Right lung (tissue), 10 donors: ENCODE measurements at places on chromosomes 4 and X. TPM values are rescaled to one million over a fixed set of nuclear protein-coding genes. Genes with fewer than 3 reads are reported as not detected.
A peak's percentile ranks its signal among the peaks of the same experiment; 100 is the strongest.

The USP17L30 gene
- polyA plus RNA-seq: not detected

The NEUROG2 gene
- not detected for polyA plus RNA-seq

The SPANXD gene
- polyA plus RNA-seq: not detected

The SLIT2 gene
- polyA plus RNA-seq: 154 TPM

The NBDY gene
- 74.0 TPM for polyA plus RNA-seq

The EVC2 gene
- 9.4 TPM for polyA plus RNA-seq

The SOWAHD gene
- 0.40 TPM for polyA plus RNA-seq

The MTNR1A gene
- polyA plus RNA-seq: not detected

The LONRF3 gene
- 2.4 TPM for polyA plus RNA-seq

The TRPC5OS gene
- not detected for polyA plus RNA-seq

The RHOXF2B gene
- polyA plus RNA-seq: not detected

The PDLIM3 gene
- polyA plus RNA-seq: 19.1 TPM

The FGFBP1 gene
- polyA plus RNA-seq: not detected

The AFAP1 gene
- polyA plus RNA-seq: 20.4 TPM

The PPARGC1A gene
- polyA plus RNA-seq: 5.6 TPM

The PALLD gene
- 90.3 TPM for polyA plus RNA-seq

The PWWP3B gene
- 2.6 TPM for polyA plus RNA-seq

- DNase-seq: no peak
Observed at GRCh38 chr4:7620814-7621176, 186.1 kb upstream of the PSAPL1 start.

GRCh38 chrX:15739886-15740285, 1.8 kb downstream of the CA5B start:
- DNase-seq: no peak

GRCh38 chr4:114811564-114812301, 213.1 kb downstream of the UGT8 start:
- peak; percentile 23 for DNase-seq

DNA sequence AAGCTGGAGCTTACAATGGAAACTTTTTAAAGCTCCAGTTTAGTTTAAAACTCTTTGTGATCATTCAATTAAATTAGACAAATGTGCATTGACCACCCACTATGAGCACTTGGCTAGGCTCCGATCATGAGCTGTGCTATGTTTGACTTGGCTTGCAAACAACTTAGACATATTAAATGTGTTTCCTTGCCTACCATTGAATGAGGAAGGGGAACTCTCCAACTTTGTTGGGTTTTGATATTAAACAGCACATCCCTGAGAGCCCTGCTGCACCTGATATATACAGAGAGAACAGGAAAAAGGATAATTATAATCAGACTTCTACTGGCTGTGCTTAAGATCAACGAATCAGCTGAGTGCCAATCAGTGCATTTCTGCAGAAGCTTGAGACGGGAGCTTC, 71.4 kb upstream of the ADGRL3 start:
- DNase-seq: no peak

GRCh38 chr4:53844551-53844950, 219.9 kb downstream of the CHIC2 start:
- DNase-seq: no peak

DNA sequence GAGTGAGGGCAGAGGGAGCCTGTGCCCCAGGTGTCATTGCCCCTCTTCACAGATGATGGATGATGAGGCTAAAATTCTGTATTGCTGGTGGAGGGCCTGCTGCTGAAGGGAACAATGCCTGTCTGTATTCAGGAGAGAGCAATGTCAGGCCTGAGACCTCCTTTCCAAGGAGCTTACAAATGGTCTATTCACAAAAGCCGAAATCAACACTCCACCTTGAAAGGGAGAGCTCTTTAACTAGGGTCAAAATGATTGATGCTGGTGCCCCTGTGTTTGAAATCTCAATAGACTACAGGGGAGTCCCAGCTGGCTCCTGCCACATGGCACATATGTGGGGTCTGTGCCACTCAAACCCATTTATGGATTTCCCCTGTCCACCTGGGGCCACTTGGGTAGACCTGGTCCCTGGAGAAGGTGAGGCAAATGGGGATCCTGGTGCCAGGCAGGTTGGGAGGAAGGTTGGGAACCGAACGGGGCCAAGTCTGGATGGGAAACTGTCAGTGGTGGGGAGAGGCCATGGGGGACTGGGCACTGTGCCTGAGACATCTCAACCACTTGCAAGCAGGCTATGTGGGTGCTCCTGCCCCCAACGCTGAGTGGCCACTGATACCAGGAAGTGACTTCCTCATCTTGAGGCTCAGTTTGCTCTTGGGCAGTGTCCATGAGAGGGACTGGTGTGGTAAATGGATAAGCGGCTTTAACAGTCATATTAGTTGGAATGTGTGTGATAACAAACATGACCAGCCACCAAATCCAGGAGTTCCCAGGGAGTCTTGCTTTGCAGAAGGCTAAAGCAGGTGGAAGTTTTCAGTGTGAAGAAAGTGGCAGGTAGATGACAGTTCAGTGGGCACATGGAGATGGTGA, 223.8 kb upstream of the PSAPL1 start:
- no peak for DNase-seq

GRCh38 chr4:156584100-156584499, 387.5 kb downstream of the PDGFC start:
- DNase-seq: no peak

DNA sequence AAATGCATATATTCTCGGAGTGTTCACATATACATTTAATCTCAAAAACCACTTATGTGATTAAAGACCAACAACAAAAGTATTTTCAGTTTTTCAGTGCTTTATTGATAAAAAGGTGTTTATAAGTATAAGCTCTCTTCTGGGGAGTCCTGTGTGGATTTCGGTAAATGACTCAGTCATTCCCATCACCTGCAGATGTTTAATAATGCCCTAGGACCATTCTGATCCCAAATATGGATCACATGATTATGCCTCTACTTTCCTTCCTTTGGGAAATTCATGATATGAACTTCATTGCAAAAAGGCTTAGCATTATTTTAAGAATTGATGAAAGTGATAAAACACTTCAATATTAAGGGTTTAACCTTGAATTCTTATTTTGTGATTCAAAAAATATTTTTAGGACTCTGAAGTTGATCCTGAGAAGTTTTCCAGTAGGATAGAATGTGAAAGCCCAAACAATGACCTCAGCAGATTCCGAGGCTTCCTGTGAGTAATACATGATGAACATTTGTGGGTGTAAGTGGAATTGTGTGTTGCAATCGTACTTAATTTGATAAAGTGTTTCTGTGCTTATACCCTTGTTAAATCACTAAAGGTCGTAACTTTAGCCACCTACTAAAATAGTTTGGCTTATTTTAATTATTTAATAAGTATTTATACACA, 40.2 kb downstream of the ATP10D start:
- DNase-seq: no peak

GRCh38 chrX:56397636-56398035, 165.5 kb downstream of the KLF8 start:
- no peak for DNase-seq

- DNase-seq: no peak
Observed at GRCh38 chr4:59086410-59086809, 1976.2 kb upstream of the IGFBP7 start.

DNA sequence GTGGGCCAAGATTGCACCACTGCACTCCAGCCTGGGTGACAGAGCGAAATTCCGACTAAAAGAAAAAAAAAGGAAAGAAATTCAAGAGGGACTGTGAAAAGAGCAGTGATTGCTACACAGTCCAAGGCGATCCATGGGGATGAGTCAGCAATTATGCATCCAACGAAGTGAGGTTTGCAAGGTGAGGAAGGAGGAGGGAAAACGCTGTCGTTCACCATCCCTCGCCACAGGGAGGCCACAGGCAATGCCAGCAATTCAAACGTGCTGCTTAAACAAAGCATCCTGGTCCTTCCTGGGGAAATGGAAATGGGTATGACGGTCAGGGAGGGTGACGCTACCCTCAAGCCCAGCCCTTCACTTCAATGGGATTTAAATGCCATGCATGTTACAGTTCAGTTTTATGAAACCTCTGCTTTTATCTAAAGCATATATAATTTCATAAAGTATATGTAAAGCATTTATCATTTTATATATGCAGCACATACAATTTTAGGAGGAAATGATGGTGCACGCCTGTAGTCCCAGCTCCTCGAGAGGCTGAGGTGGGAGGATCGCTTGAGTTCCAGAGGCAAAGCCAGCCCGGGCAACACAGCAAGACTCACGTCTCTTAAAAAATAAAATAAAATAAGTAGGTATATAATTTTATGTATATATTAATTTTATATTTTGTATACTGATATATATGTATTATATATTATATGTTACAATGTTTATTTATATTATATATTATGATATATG, 108.7 kb downstream of the DHRSX start:
- no peak for DNase-seq

- no peak for DNase-seq
Observed at GRCh38 chr4:56360071-56360470, 27.2 kb downstream of the AASDH start.

GRCh38 chrX:63404332-63404731, 53.2 kb upstream of the SPIN4 start:
- DNase-seq: no peak

- DNase-seq: no peak
Observed at GRCh38 chrX:39957816-39958566, 139.8 kb downstream of the BCOR start.

DNA sequence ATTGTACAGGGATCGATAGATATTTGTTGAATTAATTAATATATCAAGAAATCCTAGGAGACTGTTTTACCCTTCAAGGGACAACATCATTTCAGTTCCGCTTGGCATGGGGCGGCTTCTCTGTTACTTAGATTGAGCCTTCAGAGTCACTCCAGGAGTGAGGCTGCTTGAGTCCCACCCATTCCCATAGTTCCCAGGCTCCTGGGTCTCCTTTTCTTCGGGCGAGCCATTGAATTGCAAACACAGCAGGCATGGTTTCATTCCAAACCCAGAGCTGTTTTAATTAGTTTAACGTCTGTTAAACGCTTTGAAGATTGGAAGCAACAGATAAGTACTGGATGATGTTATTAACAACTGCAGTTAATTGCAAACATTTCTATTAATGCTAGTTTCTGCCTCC, 571 bp upstream of the EDA start:
- no peak for DNase-seq

GRCh38 chr4:186104114-186104889, at the start of gene FAM149A:
FAM149A (plus strand) TSS chr4:186104704.
- peak; percentile 51 for DNase-seq

DNA sequence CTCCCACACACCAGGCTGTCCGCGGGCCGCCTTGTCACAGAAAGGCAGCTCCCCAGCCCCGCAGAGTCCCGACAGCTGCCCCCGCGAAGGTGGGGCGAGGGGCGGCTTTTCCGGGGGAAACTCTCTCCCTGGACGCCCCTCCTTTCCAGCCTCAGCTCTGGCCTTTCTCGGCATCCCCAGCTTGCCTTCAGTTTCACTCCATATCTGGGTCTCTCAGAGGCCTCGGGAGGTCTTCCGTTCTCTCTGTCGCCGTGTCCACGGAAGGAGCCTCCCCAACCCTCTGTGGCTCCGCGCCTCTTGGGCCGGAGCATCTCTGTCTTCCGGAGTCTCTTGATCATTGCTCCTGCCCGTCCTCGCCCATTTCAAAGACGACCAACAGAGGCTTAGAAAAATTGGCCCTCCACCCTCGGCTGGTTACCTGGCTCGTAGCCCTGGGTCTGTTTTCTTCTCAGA, 6.1 kb upstream of the MSX1 start:
- DNase-seq: no peak

- DNase-seq: no peak
Observed at GRCh38 chrX:54482839-54483593, 13.0 kb downstream of the FGD1 start.

DNA sequence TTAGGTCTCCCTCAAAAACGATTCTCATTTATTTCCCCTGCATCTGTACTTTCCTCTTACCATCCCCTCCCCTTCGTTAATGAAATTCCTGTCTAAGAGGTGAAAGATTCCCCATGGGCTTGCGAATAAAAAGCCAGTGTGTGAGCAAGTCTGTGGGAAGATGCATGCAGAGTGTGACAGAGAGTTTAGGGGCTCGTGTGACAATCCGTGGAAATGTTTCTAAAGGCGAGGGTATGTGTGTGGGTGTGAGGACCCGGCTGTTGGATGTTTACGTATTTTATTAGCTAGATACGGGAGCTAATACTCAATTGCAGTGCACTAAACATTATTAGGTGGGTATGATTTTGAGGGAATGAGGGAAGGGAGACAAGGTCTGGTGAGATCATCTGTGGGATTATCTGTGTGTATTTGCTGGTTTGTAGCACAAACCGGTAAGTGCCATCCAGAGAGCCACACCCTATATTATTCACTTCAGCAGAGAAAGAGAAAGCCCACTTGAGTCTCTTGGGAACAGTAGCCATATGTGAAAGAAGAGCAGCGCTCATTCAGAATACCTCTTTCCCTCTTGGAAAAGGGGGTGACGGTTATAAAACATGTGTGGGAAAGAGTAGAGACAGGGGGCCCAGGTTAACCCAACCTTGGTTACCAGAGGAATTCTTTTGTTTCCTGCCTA, 893 bp upstream of the HOPX start:
- no peak for DNase-seq

GRCh38 chr4:80307774-80308465, 27.6 kb upstream of the CFAP299 start:
- no peak for DNase-seq

DNA sequence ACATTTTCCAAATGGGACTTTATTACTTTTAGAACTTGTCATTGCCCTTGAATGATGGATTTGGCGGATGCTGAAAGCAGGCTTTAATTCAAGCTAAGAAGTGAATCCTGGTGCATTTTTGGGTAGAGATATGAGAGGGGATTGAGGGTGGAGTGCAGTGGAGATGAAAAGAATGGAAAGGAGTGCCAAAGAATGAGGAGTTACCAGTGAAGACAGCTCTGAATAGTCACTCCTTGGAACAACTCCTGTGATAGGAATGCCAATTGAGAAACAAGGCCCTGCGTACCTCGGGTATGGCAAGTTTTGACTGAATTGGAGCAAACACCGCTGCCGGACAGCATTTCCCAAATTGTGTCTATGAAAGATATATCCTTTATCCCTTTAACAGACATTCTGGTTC, 36.5 kb upstream of the ETNPPL start:
- DNase-seq: no peak

- peak; percentile 8 for DNase-seq
Observed at GRCh38 chr4:117425636-117426035, 340.3 kb upstream of the TRAM1L1 start.

GRCh38 chr4:7747062-7747385, 192.6 kb downstream of the AFAP1 start:
- DNase-seq: no peak

DNA sequence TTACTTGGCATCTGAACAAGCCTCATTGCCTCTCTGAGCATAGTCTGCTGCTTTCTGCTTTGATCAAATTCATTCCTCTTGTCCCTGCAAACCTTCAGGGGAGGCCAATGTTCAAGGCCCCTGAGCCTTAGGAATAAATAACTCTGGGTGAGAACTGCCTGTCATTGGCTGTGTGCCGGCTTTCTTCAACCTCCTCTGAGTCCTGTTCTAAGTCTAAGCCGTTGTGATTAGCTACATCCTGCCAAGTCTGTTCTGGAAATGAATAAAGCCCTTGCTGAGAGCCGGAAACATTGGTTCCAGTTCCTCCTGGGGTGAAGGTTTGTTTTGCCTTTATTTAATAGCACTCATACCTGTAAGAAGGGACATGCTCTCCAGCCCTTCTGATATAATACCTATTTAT, 13.8 kb downstream of the RNF4 start:
- DNase-seq: no peak

- peak; percentile 45 for DNase-seq
Observed at GRCh38 chrX:35919536-35920309, at the start of gene CFAP47. CFAP47 (plus strand) TSS chrX:35919734; CDS start chrX:35919800, 66 bp downstream.

GRCh38 chr4:139191373-139191772, 14.4 kb upstream of the ELF2 start:
- no peak for DNase-seq

- peak; percentile 85 for DNase-seq
Observed at GRCh38 chr4:187656959-187657358, 338.6 kb upstream of the ZFP42 start.

GRCh38 chr4:52966781-52967180, 104.7 kb downstream of the RASL11B start:
- DNase-seq: no peak
